Adrenal gland (tissue), 19 donors: ENCODE measurements at places on chromosomes 4 and X. TPM values are rescaled to one million over a fixed set of nuclear protein-coding genes. Genes with fewer than 3 reads are reported as not detected.
A peak's percentile ranks its signal among the peaks of the same experiment; 100 is the strongest.

DNA sequence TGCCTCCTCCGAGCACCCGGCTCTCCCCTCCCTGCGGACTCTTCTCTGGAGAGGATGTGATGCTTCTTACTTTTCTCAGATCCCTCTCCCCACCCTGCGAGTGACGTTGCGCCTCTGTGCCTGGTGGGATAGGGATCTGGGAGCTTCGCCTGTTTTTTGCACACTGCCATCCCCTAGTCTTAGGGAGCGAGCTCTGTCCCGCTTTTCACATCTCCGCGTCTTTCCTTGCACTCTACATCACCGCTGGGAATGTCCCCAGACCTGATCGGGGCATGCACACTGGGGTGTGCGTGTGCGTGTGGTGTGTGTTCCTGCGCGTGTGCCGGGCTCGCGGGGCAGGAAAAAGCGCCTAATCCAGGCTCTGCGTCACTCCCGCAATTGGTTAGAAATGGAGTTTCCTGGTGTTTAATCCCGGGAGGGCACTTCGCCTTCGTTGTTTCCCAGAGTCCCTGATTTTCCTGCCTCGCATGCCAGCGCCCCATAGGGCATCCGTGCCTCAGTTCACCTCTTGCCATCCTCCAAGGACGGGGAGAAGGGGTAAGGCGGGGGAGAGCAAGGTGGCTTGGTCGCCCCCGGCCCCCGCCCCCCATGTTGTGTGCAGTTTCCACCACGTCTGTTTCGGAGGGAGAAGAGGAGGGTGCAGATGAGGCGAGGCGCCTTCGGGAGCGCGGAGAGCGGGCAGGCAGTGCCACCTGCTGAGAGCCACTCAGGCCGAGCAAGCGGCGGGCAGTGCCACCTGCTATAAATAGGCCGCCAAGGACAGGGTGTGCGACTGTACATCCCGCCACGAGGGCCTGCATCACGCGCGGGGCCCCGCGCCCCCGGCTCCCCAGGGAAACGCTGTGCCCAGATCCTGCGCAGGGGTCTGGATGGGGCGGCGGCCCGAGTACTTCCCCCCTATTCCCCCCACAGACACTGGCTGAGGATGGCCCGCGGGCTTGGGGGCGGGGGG, 759 bp upstream of the TBC1D1 start:
- no peaks in the 10 kb centered on the region for H3K27me3 ChIP-seq
- H3K27ac ChIP-seq = peak overlapping the region; percentile 62
- H3K36me3 ChIP-seq = no peaks in the 10 kb centered on the region
- no peak overlapping the region for H3K4me3 ChIP-seq
- DNase-seq = peak; percentile 75

- no peak overlapping the region for H3K27ac ChIP-seq
- no peaks in the 10 kb centered on the region for H3K4me1 ChIP-seq
- no peak for DNase-seq
Measured at GRCh38 chrX:39930786-39931528, 166.8 kb downstream of the BCOR start.

The GPR82 gene
- total RNA-seq = 0.74 TPM

DNA sequence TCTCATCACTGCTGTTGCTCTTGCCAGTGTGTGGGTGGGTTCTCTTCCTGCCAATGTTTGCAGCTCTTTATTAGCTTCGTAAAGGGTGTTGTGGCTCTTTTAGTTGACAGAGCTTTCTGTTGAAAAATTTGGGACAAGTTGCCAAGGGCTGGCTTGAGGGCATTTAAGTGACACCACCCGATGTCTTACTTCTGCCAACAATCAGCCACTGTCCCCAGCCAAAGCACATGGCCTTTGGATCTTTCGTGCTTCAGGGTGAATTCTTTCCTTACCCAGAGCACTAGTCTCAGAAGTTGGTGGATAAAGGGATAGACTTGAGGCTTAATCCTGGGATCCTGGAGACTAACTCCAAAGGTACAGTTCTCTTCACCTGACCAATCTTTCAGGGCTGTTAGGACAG, 113.6 kb downstream of the SOX3 start:
- DNase-seq = no peak
- no peaks in the 10 kb centered on the region for H3K36me3 ChIP-seq
- no peaks in the 10 kb centered on the region for H3K27me3 ChIP-seq
- H3K4me1 ChIP-seq = no peaks in the 10 kb centered on the region

- H3K27me3 ChIP-seq = peaks cover 11% of the 10 kb centered on the region
- H3K4me3 ChIP-seq = no peak overlapping the region
- DNase-seq = no peak
- no peaks in the 10 kb centered on the region for H3K36me3 ChIP-seq
Measured at GRCh38 chr4:6337331-6337935, 67.8 kb downstream of the WFS1 start.

DNA sequence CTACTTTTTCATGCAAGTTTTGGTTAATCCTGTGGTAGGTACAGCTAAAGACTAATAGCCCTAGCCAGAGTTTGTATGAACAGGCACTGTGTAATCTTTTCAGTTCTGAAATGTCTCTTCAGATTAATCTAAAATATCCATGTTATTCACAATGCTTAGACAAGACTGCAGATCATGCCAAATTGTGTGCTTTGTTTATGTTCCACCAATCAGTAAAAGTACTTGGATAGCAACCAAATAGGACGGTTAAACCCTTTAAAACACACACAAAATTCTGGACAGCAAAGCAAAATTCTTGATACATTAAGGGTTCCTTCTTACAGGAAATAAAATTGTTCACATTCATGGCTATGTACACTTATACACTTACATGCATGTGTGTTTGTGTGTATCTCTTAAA, 139.1 kb downstream of the KLHL13 start:
- H3K27me3 ChIP-seq = no peaks in the 10 kb centered on the region
- no peaks in the 10 kb centered on the region for H3K36me3 ChIP-seq
- H3K4me1 ChIP-seq = no peaks in the 10 kb centered on the region
- no peak overlapping the region for H3K27ac ChIP-seq
- no peak for DNase-seq

- H3K27ac ChIP-seq = no peak overlapping the region
- no peaks in the 10 kb centered on the region for H3K36me3 ChIP-seq
- no peak for DNase-seq
- no peak overlapping the region for H3K4me3 ChIP-seq
Measured at GRCh38 chrX:1899841-1900240, 285.0 kb downstream of the ASMT start.

- H3K36me3 ChIP-seq = peaks cover 59% of the 10 kb centered on the region
- no peak for DNase-seq
- no peaks in the 10 kb centered on the region for H3K4me1 ChIP-seq
- no peak overlapping the region for H3K27ac ChIP-seq
- no peak overlapping the region for H3K4me3 ChIP-seq
- H3K27me3 ChIP-seq = no peaks in the 10 kb centered on the region
Measured at GRCh38 chr4:84733343-84734033, 150.6 kb downstream of the CDS1 start.

- H3K36me3 ChIP-seq = no peaks in the 10 kb centered on the region
- H3K4me3 ChIP-seq = no peak overlapping the region
- H3K27me3 ChIP-seq = no peaks in the 10 kb centered on the region
- no peak for DNase-seq
- H3K4me1 ChIP-seq = no peaks in the 10 kb centered on the region
Measured at GRCh38 chr4:138298866-138299265, 56.7 kb upstream of the SLC7A11 start.

The CSAG2 gene
- total RNA-seq = not detected

GRCh38 chrX:24398766-24399165, 38.3 kb downstream of the SUPT20HL1 start:
- DNase-seq = no peak
- H3K36me3 ChIP-seq = no peaks in the 10 kb centered on the region
- H3K4me3 ChIP-seq = no peak overlapping the region
- no peak overlapping the region for H3K27ac ChIP-seq
- H3K27me3 ChIP-seq = peaks cover 14% of the 10 kb centered on the region
- peaks cover 4% of the 10 kb centered on the region for H3K4me1 ChIP-seq

The ADGRL3 gene
- total RNA-seq = 10.8 TPM

- no peaks in the 10 kb centered on the region for H3K36me3 ChIP-seq
- no peaks in the 10 kb centered on the region for H3K27me3 ChIP-seq
- no peak overlapping the region for H3K27ac ChIP-seq
- DNase-seq = no peak
- no peaks in the 10 kb centered on the region for H3K4me1 ChIP-seq
- no peak overlapping the region for H3K4me3 ChIP-seq
Measured at GRCh38 chr4:15291122-15291521, 136.7 kb upstream of the C1QTNF7 start.

GRCh38 chr4:6956434-6957147, 47.0 kb downstream of the TBC1D14 start:
- no peaks in the 10 kb centered on the region for H3K27me3 ChIP-seq
- no peaks in the 10 kb centered on the region for H3K36me3 ChIP-seq
- peaks cover 3% of the 10 kb centered on the region for H3K4me1 ChIP-seq
- no peak overlapping the region for H3K27ac ChIP-seq

GRCh38 chr4:140344621-140345020, 28.8 kb upstream of the SCOC start:
- no peaks in the 10 kb centered on the region for H3K4me1 ChIP-seq
- no peak overlapping the region for H3K27ac ChIP-seq
- H3K4me3 ChIP-seq = no peak overlapping the region
- DNase-seq = no peak
- no peaks in the 10 kb centered on the region for H3K27me3 ChIP-seq
- no peaks in the 10 kb centered on the region for H3K36me3 ChIP-seq

The HSFX4 gene
- not detected for total RNA-seq

- no peak overlapping the region for H3K27ac ChIP-seq
- H3K4me1 ChIP-seq = peaks cover 5% of the 10 kb centered on the region
- no peaks in the 10 kb centered on the region for H3K27me3 ChIP-seq
- no peak overlapping the region for H3K4me3 ChIP-seq
- no peak for DNase-seq
- no peaks in the 10 kb centered on the region for H3K36me3 ChIP-seq
Measured at GRCh38 chr4:37673538-37674192, 12.5 kb downstream of the RELL1 start.

DNA sequence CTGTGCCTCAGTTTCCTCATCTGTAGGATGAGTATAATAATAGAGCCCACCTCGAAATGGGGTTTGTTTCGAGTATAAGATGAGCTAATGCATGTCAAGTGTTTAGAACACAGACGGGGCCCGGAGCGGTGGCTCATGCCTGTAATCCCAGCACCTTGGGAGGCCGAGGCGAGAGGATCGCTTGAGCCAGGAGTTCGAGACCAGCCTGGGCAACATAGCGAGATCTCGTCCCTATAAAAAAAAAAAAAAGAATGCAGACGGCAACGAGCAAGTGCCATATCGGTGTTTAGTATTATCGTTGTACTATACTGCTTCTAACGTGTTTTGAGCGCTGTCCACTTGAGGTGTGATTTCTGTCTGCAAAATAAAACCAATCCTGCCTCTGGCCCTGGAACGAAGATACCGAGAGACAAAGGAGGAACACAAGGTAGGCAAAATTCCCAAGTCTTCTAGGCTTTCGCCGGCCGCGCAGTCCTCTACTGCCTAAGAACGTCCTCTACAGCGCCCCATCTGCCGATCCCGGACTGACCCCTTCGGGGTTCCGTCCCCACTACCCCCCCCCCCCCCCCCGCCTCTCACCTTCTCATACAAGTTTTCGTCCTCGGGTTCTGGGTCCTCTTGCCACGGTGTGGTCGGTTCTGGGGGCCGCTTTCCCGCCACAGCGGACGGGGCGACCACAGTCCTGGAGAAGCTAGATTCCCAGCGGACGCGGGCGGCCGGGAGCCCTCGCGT, 442 bp downstream of the NDUFB11 start:
- peak overlapping the region; percentile 63 for H3K4me3 ChIP-seq
- peaks cover 3% of the 10 kb centered on the region for H3K27me3 ChIP-seq
- peak overlapping the region; percentile 94 for H3K27ac ChIP-seq
- no peaks in the 10 kb centered on the region for H3K36me3 ChIP-seq
- no peaks in the 10 kb centered on the region for H3K4me1 ChIP-seq

GRCh38 chr4:17670423-17670822, 56.0 kb downstream of the MED28 start:
- no peak overlapping the region for H3K27ac ChIP-seq
- no peaks in the 10 kb centered on the region for H3K4me1 ChIP-seq
- H3K27me3 ChIP-seq = no peaks in the 10 kb centered on the region

DNA sequence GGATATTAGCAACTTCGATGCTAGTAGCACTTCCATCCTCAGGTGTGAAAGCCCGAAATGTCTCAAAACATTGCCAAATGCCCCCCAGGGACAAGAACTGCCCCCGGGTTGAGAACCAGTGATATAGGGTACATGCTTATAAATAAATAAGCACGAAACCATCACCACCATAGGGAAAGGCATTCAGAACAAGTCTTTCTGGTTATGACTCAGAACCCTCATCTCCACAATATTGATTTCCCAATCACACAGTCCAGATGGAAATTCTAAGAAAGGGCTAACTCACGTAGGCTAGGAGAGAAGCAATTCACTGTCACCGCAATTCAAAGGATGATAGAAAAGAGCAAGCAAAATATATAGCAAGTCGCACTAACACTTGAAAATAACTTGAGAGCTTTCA, 84.8 kb downstream of the ANOS1 start:
- H3K36me3 ChIP-seq = no peaks in the 10 kb centered on the region
- H3K27ac ChIP-seq = no peak overlapping the region
- no peak overlapping the region for H3K4me3 ChIP-seq
- no peaks in the 10 kb centered on the region for H3K4me1 ChIP-seq
- DNase-seq = no peak

The CENPI gene
- 0.69 TPM for total RNA-seq

DNA sequence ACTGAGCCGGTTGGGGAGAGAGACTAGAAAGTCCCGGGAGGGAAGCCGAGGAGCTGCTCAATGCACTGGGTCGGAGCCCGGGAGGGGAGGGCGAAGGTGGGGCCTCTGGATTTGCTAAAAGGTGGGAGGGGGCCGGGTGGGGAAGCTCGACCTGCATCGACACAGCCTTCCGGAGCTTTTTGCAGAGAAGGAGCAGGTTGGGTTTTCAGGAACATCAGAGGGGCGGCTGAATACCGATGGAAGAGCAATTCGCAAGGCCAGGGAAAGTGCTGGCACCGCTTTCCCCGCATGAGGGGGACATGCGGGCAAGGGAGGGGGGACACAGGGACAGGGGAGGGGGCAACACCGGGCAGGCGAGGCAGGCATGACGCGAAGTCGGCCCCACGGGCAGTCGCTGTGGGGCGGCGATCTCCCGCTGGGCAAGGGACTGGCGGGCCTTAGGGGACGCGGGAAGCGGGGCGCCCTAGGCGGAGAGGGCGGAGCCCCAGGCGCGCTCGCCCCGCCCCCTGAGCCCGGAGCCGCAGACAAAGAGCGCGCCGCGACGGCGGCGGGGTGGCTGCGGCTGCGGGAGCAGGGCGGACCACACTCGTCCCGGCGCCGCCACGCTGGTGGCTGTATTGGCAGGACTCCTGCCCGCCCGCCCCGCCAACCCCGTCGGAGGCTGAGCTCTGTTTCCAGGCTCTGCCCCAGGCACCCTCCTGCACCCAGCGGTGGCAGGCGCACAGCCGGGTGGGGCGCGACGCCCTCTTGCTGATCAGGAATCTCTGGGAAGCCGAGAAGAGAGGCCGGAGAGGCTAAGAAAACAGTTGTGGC, 11.6 kb downstream of the PDZD4 start:
- no peak overlapping the region for H3K27ac ChIP-seq
- H3K27me3 ChIP-seq = peaks cover 27% of the 10 kb centered on the region
- no peak overlapping the region for H3K4me3 ChIP-seq
- DNase-seq = no peak
- H3K4me1 ChIP-seq = peaks cover 6% of the 10 kb centered on the region

The CCKAR gene
- 0.11 TPM for total RNA-seq

- H3K27me3 ChIP-seq = no peaks in the 10 kb centered on the region
- DNase-seq = no peak
- no peak overlapping the region for H3K27ac ChIP-seq
Measured at GRCh38 chr4:744212-744841, 38.7 kb downstream of the PCGF3 start.

- no peaks in the 10 kb centered on the region for H3K27me3 ChIP-seq
- no peaks in the 10 kb centered on the region for H3K36me3 ChIP-seq
- no peak for DNase-seq
- peaks cover 6% of the 10 kb centered on the region for H3K4me1 ChIP-seq
Measured at GRCh38 chr4:145501051-145501660, 19.5 kb downstream of the SMAD1 start.

The EDNRA gene
- total RNA-seq = 5.1 TPM

The AWAT2 gene
- total RNA-seq = not detected

The TMEM156 gene
- total RNA-seq = 0.84 TPM
